ENCODE measurements at places on chromosomes 7 and 10.

DNA sequence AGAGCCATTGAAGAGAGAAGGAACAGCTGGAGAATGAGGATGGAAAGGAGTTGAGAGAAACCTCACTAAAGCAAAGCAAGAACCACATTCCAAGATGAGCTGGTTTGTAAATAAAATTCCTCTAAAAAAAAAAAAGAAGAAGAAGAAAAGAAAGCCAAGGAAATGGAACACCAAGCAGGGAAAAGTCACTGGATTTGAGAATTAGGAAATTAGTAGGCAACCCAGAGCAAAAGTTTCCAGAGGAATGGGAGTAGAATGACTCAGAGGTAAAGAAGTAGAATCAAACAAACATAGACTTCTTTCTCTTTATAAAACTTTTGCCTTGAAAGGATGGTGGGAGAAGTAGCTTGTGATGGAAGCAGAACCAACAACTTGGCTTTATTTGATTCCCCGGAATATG, 3.9 kb downstream of the CH25H start:
- DNase-seq, result no peak

- no peak for DNase-seq
These were observed 293.6 kb upstream of the ZMIZ1 start for GRCh38 chr10:78774999-78775711.

GRCh38 chr10:96672481-96673175, 47.7 kb downstream of the PIK3AP1 start:
- DNase-seq, result no peak

GRCh38 chr7:30869794-30870611, 41.6 kb upstream of the AQP1 start:
- DNase-seq, result no peak

- DNase-seq, result no peak
These were observed 7.4 kb downstream of the IFIT3 start for GRCh38 chr10:89335226-89335625.

DNA sequence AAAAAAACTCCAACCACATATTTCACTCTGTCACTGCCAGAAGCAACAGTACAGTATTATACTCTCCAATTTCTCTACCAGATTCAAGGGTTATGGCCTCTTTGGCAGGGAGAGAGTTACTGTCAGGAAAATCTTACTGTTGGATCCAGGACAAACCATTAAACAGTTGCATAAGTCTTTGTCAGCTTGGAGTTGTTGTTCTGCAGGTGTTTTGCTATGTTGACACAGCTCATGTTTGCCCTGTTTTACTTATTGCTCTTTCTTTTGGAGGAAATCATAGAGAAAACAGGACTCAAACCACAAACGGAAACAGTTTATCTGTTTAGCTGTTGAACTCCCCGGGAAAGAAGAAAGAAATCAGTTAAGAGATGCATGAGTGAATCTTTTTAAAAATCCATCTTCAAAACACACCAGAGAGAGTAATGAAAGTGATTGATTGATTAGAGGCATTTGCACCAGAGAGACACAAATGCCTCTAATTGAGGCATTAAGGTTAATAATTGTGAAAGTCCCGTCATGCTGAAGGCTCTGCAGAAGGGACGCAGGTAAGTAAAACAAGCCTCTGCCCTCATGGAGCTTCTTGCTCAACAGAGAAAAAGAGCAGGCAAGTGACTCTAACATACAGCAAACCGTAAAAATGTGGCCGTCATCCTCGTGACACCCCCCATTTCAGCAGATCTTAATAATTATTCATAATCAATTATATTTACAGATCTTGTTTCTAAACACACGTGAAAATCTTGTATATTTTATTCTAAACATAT, 38.7 kb upstream of the ARHGAP21 start:
- DNase-seq, result no peak

DNA sequence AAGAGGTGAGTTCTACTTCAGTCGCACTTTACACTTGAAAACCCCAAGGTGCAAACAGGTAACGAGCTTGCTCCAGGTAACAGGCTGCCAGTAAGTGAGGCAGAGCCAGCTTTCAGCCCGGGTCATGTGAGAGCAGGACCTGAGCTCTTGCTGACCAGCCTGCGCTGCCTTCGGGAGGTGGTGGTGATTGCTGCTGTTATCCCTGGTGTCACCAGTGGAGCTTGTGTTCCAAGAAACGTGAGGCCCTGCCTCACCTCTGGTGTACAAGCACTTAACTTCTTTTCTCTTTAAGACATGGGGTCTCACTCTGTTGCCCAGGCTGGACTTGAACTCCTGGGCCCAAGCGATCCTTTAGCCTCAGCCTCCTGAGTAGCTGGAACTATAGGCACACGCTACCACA, 265.0 kb downstream of the CELF2 start:
- DNase-seq, result no peak

- DNase-seq, result no peak
These were observed 187.6 kb upstream of the NEBL start for GRCh38 chr10:21084700-21085099.

- no peak for DNase-seq
These were observed 78.1 kb downstream of the USP6NL start for GRCh38 chr10:11533328-11533781.

DNA sequence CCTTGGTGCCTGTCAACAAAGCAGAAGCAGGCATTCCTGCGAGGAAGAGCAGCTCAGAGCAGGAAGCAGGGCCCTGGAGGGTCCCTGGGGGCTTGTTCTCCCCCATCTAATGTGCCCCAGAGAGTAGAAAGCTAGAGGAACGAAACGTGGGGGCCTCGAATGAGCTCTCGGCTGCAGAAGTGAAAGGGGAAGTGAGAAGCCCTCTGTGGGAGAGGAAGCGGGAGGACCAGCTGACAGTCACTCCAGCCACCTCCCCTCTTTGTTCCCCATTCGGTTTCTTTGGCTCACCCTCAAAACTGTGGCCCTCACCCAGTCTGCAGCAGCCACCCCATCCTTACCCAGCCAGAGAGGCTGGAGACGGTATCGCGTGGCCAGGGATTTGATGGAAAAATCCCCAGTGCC, 25.0 kb downstream of the C10orf105 start:
- no peak for DNase-seq
